ENCODE measurements at places on chromosomes 7 and 10.

DNA sequence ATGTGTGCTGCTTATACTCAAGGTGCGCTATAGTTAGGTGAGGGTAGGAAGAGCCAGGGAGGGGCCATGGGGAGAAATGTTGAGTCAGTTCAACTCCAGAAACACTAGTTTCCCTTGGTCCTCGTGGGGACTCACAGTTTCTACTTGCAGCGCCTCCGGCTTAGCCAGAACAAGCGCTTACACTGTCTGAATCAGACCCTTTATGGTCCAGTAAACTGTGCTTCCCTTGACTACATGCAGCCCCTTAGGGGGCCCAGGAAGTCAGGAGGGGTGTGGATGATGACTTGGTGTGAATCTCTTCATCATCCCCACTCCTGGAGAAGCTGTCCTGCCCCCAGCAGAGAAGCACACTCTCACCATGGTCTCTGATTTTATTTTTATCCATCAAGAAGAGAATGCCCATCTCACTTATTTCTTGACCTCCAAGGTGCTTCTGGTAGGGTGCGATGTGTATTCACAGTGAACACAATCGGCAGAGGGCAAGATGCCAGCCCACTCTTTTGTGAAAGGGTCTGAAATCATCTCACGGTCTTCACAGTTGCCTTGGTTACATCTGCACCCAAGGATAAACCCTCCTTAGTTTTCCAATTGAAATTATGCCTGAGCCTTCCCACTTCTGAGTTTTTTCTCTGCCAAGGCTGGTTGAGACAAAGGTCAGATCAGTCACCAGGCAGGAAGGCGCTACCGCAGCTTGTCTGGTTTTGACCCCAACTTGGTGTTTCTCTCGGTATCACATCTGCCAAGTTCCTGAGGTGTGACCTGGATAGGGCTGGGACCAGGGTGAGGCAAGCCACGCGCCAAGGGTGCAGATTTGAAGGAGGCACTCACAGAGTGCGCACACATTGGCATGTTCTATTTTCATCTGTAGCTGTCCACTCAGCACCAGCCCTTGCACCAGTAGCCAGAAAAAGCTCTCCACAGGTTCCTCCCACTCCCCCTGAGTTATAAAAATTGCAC lies 62.7 kb upstream of the LRRC4 start:
- DNase-seq: no peak

GRCh38 chr7:138295049-138295637 lies 164.9 kb upstream of the TRIM24 start:
- DNase-seq: no peak

DNA sequence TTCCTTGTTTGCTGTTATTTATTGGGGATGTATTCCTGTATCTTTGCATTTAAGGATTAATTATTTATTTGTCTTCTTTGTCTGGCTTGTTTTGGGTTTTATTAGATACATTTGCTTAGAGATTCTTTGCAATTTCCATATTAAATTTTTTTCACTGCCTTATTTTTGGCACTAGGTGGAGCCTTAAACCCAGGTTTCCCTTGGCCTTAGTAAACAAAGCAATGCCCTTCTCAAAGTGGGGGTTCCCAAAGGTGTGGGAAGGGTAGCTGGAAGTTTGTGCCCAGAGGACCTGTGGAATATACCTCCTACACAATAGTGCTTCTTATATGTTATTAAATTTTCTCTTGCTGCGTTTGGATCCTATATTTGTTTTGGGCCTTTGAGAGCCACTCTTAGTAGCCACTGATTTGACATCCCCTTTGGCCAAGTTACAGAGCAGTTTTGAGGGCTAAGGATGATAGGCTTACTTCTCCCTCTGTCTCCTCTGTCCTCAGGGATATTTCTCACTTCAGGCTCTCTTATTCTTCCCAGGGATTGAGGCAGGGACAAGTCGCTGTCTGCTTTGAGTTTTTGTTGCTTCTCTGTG lies 162.3 kb downstream of the ITGB1 start:
- DNase-seq: peak; percentile 16

DNA sequence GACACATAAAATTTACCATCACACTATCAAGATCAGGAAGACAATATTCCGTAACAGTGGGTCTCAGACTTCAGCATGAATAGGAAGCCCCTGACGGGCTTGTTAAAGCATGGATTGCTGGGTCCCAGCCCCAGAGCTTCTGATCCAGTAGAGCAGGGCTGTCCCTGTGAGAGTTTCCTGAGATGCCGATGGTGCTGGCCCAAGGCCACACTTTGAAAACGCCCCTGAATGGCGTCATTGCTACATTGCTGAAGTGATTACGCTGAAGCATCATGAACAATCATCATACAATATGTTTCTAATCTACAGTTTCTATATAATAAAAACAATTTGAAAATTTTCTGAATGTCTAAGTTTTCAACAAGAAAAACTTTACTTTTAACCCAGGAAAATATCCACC lies 38.0 kb upstream of the TMEM72 start:
- no peak for DNase-seq

GRCh38 chr7:159030490-159031134 lies 114.1 kb downstream of the VIPR2 start:
- DNase-seq: peak; percentile 24

- DNase-seq: no peak
Observed at GRCh38 chr7:24227068-24227467, 56.9 kb upstream of the NPY start.

DNA sequence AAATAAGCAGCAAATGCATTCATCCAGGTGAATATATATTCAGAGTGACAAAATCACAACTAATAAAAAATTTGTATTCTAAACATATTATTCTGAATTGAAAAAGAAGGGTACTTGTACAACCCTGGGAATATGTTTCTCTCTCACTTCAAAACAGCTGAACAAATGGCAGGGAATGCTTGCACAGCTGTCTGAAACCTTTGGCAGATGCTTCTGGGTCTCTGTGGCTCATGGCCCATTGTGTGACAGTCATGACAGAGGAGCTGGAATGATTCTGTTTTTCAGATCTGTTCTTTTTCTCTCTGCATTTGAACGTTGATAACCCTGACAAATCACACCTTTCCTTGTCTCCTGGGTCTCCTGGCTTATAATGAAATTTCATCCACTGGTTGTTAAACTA lies 275.7 kb upstream of the FZD1 start:
- no peak for DNase-seq

GRCh38 chr7:32147546-32148268 lies 77.5 kb upstream of the PDE1C start:
- DNase-seq: no peak

GRCh38 chr10:62307635-62308034 lies 39.0 kb upstream of the RTKN2 start:
- no peak for DNase-seq

GRCh38 chr10:92239600-92240288 lies 51.1 kb downstream of the CPEB3 start:
- DNase-seq: peak; percentile 47

DNA sequence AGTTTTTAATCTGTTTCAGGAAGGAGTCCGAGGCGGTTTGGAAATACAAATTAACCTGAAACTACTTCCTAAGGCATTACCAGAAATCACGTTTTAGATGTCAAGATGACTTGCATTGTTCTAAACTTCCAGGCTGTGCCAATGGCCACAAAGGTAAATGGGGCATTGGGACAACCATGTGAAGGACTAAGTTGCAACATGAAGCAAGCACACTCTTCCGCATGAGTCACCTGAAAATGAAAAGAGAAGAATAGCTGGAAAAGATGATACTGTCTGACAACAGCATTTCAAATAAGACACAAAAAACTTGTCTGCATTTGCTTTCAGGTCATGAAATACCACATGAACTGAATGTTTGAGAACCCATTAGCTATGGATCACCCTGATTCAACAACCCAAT lies 262.1 kb downstream of the AHR start:
- DNase-seq: no peak

- DNase-seq: no peak
Observed at GRCh38 chr10:94890264-94891022, 48.0 kb upstream of the CYP2C9 start.

DNA sequence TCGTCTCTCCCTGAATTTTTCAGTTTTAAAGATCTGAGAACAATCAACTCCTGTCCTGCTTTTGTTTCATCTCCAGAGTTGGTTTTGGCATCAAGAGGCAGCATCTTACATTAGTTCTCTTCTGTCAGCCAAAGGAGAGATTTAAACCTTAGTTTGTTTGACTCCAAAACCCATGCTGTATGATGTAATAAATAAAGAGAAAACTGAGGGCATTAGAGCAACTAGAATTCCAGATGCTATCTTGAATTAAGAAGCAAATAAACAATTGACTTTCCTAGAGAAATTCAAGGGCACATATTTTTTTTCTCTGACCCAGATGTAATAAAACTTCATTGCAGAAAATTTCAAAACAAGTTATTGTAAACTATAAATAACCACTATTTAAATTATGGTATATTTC lies 54.4 kb downstream of the INHBA start:
- DNase-seq: no peak

DNA sequence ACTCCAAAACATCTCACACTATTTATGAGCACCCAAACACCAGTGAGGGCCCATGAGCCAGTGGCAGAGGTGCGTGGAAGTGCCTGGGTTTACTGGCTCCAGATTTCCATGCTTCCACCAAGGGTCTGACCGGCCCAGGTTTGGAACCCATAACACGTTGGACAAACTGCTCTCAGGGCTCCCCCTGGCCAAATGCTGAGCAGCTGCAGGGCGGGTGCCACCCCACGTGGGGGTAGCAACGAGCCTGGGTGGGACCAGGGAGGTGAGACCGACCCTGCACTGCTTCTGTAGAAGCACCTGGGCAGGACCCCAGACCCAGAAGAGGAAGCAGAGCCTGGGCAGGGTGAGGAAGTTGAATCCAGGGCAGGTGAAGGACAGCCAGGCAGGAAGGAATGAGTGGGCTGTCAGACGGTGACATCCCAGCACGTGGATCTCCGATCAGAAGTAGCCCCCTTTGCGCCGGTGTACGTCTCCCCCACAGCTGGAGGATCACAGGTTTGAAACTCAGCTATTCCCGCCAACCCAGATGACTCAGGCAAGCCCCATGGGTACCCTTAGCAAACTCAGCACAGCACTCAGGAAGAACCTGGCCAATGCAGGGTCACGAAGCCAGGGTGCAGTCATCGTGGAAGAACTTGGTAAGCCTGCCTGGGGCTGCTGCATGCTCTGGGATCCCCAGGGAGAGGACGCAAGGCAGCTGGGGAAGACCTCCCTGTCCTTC lies 100.4 kb upstream of the DDC start:
- no peak for DNase-seq

GRCh38 chr10:97923057-97923456 lies 73.4 kb downstream of the GOLGA7B start:
- no peak for DNase-seq

GRCh38 chr10:76333796-76334195 lies 902.4 kb downstream of the LRMDA start:
- DNase-seq: no peak

DNA sequence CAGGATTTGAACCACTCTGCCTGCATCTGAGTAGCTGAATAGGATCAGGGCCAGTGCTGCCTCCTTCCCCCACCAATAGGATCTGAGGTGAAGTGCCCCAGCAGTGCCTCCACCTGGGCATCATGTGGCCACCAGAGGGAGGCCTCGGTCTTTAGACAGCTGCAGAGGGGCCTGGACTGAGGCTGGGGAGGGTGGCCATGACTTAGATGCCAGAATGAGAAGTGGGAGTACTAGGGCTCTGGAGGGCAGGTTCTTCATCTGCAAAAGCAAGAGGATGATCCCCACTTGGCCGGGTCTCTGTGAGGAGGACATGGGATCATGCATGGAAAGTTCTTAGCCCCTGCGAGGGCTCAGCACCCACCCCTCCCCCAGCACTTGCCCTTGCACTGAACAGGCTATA lies 56.9 kb downstream of the NEUROG3 start:
- DNase-seq: peak; percentile 37

DNA sequence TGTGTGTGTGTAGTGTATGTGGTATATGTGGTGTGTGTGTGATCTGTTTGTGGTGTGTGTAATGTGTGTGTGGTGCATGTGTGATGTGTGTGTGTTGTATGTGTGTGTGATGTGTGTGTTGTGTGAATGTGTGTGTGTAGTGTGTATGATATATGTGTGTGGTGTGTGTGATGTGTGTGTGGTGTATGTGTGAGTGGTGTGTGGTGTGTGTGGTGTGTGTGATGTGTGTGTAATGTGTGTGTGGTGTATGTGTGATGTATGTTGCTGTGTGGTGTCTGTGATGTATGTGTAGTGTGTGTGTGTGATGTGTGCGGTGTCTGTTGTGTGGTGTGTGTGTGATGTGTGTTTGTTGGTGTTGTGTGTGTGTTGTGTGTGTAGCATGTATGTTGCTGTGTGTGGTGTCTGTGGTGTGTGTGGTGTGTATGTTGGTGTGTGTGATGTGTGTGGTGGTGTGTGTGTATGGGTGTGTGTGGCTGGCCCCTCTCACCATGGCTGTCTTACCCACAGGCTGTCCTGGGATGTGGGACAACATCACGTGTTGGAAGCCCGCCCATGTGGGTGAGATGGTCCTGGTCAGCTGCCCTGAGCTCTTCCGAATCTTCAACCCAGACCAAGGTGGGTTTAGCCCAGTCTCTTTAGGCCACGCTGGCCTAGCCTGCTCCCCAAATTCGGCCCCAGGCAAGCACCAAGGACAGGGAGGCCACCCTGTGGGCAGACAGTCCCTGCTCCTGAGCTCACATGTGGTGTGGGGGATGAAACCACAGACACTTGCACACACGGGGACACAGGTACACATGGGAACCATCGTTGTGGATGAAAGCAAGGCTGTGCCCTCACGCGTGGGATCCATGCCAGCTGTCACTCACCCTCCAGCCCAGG lies 25.6 kb downstream of the ADCYAP1R1 start:
- DNase-seq: no peak

GRCh38 chr10:78859266-78859665 lies 209.5 kb upstream of the ZMIZ1 start:
- no peak for DNase-seq

GRCh38 chr7:27516421-27516820 lies 146.3 kb downstream of the HIBADH start:
- no peak for DNase-seq

DNA sequence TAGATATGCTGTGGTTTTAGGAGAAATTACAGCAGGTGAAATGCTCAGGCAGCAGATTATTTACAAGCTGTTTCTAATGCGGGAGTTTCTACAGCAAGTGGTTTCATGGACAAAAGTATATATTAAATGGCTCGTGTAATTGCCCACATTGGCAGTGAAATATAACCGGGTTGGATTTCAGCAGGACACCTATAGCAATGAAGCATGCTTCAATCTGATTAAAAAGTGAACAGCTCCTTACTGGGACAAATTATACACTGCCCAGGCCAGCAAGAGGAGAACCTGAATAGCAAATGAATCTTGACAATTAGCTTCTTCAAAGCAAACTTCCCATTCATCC lies 35.2 kb upstream of the LYZL1 start:
- no peak for DNase-seq

Data from CD4-positive, alpha-beta T cell treated with Interleukin-17A for 4 hours (primary cell).